ENCODE measurements at places on chromosomes 5 and 9. TPM values are rescaled to one million over a fixed set of nuclear protein-coding genes. Genes with fewer than 3 reads are reported as not detected.

DNA sequence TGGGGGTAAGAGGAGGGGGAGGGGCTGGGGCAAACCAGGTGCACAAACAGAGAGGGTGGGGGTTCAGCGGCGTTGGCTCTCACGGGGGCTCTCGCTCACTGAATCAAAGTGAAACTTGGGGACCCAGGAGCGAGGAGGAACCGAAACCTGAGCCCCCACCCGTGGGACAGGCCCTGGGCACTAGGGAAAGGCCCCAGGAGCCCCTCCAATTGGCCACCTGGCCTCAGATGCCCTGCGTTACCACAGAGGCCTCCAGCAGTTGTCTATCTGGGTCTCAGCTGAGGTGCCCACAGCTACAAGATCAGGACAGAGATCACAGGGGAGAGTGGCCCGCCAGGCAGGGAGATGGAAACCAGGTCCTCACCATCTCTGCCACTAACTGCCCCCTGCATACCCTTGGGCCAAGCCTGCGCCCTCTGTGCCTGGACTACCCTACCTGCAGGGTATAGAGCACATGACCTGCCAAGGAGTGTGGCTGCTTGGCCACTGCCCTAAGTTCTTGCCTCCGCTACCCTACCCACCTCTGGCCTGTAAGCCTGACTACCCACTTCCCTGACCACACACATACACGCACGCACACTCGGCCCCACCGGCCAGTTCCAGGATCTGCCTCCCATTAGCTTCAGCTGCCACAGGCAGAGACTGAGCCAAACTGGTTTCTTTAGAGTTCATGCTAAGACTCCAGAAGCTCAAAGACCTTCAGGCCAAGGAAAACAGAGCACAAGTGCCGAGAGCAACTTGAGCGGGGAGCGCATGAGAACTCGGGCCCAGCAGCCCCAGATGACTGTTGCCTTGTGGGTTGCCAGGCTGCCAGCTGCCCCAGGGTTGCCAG lies 39.9 kb downstream of the PAX5 start:
- H3K27me3 ChIP-seq, result peaks cover 2% of the 10 kb centered on the region
- no peak overlapping the region for H3K27ac ChIP-seq
- no peak overlapping the region for H3K4me3 ChIP-seq
- H3K4me1 ChIP-seq, result no peaks in the 10 kb centered on the region
- no peak for DNase-seq
- no peaks in the 10 kb centered on the region for H3K36me3 ChIP-seq

- DNase-seq, result no peak
- H3K27ac ChIP-seq, result no peak overlapping the region
- no peaks in the 10 kb centered on the region for H3K36me3 ChIP-seq
- no peak overlapping the region for H3K4me3 ChIP-seq
- H3K27me3 ChIP-seq, result no peaks in the 10 kb centered on the region
Observed at GRCh38 chr5:55773057-55773456, 35.2 kb downstream of the DDX4 start.

DNA sequence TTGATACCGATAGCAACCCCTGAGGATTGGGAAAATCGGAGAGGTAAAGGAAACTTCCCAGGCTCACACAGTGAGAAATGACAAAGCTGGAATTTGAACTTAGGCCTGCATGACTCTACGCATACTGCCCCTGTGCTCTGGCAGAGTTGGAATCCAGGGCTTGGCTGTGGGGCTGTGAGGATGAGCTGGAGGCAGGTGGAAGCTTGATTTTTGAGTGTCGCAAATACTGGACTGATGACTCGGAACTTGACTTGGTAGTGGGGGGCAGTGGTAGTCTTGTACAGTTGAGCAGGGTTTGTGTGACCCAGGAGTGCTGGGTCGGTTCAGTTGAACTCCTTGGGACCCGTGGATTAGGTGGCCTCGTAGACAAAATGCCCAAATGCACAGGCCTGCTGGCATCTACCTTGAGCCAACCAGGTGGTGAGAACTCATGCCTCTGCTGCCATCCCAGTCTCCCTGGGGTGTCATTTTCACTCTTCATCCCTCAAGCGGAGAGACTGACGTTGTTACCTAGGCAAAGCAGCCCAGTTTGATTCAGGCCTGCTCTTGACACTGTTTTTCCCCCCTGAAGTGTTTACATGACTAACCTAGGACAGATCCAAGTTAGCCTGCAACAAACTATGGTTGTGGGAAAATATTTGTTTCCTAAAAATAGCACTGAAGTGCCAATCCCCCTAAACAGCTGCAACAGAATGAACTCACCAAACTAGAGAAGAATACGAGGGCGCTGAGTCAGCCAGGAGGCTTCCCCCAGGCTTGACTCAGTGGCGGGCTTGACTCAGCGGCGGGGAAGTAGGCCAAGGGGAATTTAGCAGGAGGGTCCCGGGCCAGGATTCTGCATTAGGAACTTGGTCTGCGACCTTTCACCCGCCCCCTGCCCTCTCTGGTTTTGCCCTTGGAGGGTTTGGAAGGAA lies 45.7 kb upstream of the ORM1 start:
- no peaks in the 10 kb centered on the region for H3K36me3 ChIP-seq
- no peak for DNase-seq
- H3K4me3 ChIP-seq, result no peak overlapping the region
- H3K27ac ChIP-seq, result no peak overlapping the region
- H3K4me1 ChIP-seq, result no peaks in the 10 kb centered on the region

- no peaks in the 10 kb centered on the region for H3K36me3 ChIP-seq
- peak overlapping the region; percentile 96 for H3K27ac ChIP-seq
- peak overlapping the region; percentile 66 for H3K4me3 ChIP-seq
- peaks cover 15% of the 10 kb centered on the region for H3K4me1 ChIP-seq
Observed at GRCh38 chr9:129174724-129175514, 3.1 kb downstream of the IER5L start.

The S100Z gene
- not detected for total RNA-seq

- no peaks in the 10 kb centered on the region for H3K27me3 ChIP-seq
- no peak overlapping the region for H3K4me3 ChIP-seq
- H3K36me3 ChIP-seq, result no peaks in the 10 kb centered on the region
- no peak overlapping the region for H3K27ac ChIP-seq
Observed at GRCh38 chr5:15209053-15209762, 290.8 kb upstream of the FBXL7 start.

The RORB gene
- 1.4 TPM for total RNA-seq

- DNase-seq, result no peak
- no peak overlapping the region for H3K27ac ChIP-seq
- no peaks in the 10 kb centered on the region for H3K27me3 ChIP-seq
- H3K4me3 ChIP-seq, result no peak overlapping the region
- no peaks in the 10 kb centered on the region for H3K4me1 ChIP-seq
Observed at GRCh38 chr5:55356896-55357295, 49.1 kb downstream of the MTREX start.

DNA sequence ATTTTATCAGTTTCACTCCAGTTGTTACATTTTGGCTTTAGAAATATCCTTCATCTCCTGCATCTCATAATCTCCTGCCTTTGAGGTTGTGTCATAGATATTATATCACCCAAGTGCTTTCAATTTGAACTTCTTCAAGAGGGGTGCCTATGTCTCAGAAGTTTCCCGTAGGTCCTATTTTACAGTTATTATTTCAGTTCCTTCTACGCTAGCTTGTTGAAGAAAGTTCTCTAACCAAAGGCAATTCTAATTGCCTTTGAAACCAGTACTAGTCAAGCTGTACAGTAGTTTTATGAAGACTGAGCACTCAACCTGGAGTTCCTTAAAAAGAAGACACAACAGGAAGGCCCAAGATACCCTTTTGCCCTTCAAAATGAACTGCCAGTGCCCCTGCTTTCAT lies 116.4 kb downstream of the ZCCHC7 start:
- H3K4me1 ChIP-seq, result no peaks in the 10 kb centered on the region
- H3K4me3 ChIP-seq, result no peak overlapping the region
- H3K27ac ChIP-seq, result no peak overlapping the region
- H3K27me3 ChIP-seq, result no peaks in the 10 kb centered on the region
- no peaks in the 10 kb centered on the region for H3K36me3 ChIP-seq

The KLF9 gene
- total RNA-seq, result 129 TPM

- no peak overlapping the region for H3K4me3 ChIP-seq
- no peak for DNase-seq
- no peaks in the 10 kb centered on the region for H3K4me1 ChIP-seq
- H3K36me3 ChIP-seq, result no peaks in the 10 kb centered on the region
- H3K27me3 ChIP-seq, result no peaks in the 10 kb centered on the region
- H3K27ac ChIP-seq, result no peak overlapping the region
Observed at GRCh38 chr5:9743507-9743906, 113.4 kb upstream of the TAS2R1 start.

The SLC6A19 gene
- 0.09 TPM for total RNA-seq

DNA sequence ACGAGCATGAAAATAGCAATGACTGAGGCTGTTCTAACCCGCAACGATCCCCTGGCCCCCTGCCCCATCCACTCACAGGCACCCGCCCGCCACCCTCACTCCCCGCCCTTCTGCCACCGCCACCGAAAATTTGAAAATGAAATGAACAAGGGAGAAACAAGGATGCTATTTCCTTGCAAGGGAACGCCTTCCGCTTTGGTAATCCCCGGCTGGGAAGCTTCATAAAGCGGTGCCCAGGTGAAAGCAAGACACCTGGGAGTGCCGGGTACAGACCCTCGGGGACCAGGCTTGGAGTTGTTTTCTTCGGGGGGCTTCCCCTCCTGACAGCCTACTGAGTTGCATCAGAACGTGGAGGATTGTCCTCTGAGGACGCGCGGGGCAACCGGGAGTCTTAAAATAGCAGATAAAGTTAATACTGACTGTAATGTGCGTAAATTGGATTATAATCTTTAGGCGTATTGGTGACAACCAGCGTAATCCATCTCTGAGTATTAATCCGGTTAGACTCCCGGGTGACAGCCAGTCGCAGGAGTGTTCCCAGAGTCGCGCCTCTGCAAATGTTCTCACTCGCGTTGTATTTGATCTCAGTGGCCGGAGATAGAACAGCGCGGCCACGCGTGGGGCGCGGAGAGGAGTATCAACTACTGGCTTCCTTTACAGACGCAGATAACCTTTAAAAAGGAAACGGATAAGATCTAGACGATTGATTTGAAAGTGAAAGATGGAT lies 885 bp upstream of the MLLT3 start:
- peak; percentile 21 for DNase-seq
- peak overlapping the region; percentile 80 for H3K4me3 ChIP-seq
- no peaks in the 10 kb centered on the region for H3K27me3 ChIP-seq
- H3K4me1 ChIP-seq, result peaks cover 2% of the 10 kb centered on the region
- no peaks in the 10 kb centered on the region for H3K36me3 ChIP-seq

GRCh38 chr5:110267714-110268113 lies 458.8 kb downstream of the TMEM232 start:
- DNase-seq, result no peak
- no peak overlapping the region for H3K27ac ChIP-seq
- no peaks in the 10 kb centered on the region for H3K36me3 ChIP-seq

- H3K4me3 ChIP-seq, result no peak overlapping the region
- no peaks in the 10 kb centered on the region for H3K4me1 ChIP-seq
- H3K27me3 ChIP-seq, result no peaks in the 10 kb centered on the region
- H3K27ac ChIP-seq, result no peak overlapping the region
Observed at GRCh38 chr5:139263536-139263935, 30.0 kb upstream of the MATR3 start.

DNA sequence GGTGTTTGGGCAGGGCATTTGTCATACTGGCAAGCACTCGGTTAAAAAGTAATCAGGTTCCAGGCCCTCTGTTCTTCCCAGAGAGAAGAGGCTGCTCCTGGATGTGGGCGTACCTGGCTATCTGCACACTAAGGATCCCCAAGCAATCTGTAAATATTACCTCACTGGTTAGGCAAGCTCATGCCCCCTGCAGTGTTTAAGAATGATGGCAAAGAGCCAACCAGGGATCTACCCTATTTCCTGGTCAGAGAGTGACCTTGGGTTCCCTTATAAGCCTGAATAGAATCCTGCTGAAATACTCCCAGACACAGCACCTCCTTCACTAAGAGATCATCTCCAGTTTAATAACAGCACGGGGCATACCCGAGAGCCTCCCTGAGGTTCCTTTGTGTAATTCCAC lies 181.2 kb downstream of the PIK3R1 start:
- no peaks in the 10 kb centered on the region for H3K27me3 ChIP-seq
- no peak overlapping the region for H3K4me3 ChIP-seq
- no peak for DNase-seq
- no peaks in the 10 kb centered on the region for H3K4me1 ChIP-seq

DNA sequence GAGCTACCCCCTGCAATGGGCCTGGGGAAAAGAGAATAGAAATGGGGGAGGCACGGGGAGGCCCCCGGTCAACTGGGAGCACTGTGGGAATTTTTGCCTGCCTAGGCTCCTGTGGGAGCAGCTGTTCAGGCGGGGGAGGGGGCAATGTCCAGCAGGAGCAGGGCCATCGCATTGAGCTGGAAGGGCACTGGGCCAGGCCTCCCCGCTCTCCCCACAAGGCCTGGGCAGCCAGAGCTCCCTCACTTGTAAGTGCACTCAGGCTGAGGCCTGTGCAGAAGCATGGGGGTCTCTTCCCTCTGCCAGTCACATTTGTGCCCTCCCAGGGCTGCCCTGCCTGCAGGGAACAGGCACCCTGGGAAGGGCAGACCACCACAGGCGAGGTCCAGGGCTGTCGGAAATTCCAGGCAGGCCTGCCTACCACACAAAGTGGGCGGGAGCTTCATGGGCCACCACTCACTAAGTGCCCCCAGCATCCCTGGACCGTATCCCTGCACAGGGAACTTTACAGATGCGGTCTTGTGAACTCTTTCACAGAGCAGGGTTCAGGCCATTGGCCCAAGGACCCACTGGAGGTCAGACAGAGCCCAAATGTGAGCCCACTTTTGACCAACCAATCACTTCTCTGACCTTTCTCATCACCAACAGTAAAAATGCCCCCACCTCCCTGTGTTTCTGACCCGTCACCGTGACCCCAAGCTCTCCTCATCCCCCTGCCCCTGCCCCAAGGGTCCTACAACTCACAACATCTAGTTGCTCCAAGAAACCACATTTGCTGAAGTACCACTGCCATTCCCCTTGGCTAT lies 1.0 kb upstream of the CFAP157 start:
- no peaks in the 10 kb centered on the region for H3K36me3 ChIP-seq
- no peaks in the 10 kb centered on the region for H3K27me3 ChIP-seq
- H3K27ac ChIP-seq, result no peak overlapping the region
- no peaks in the 10 kb centered on the region for H3K4me1 ChIP-seq
- DNase-seq, result no peak

- no peaks in the 10 kb centered on the region for H3K27me3 ChIP-seq
- H3K4me1 ChIP-seq, result no peaks in the 10 kb centered on the region
- H3K4me3 ChIP-seq, result no peak overlapping the region
- H3K36me3 ChIP-seq, result no peaks in the 10 kb centered on the region
- no peak overlapping the region for H3K27ac ChIP-seq
Observed at GRCh38 chr5:160468363-160468975, 46.8 kb downstream of the PTTG1 start.

- no peak overlapping the region for H3K4me3 ChIP-seq
- no peaks in the 10 kb centered on the region for H3K4me1 ChIP-seq
- no peak overlapping the region for H3K27ac ChIP-seq
- H3K27me3 ChIP-seq, result no peaks in the 10 kb centered on the region
- DNase-seq, result no peak
Observed at GRCh38 chr9:28120184-28120583, 546.9 kb upstream of the C9orf72 start.

DNA sequence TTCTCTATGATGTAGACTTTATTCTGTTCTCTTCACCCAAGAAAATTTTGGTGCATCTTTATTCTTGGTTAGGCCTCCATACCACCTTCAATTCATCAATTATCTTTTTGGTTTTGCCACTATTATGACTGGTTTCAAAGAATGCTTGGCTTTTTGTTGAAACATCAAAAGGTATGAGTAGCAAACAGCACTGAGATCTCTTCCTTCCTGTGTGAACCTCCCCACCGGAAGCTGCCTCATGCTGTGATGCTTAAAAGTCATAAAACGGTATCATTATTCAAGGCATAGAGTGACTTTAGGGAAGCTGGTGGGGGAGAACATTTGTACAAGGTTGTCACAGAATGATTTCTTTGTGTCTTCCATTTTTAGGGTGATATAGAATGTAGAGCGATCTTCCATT lies 70.6 kb downstream of the IQGAP2 start:
- H3K27me3 ChIP-seq, result no peaks in the 10 kb centered on the region
- no peak overlapping the region for H3K27ac ChIP-seq
- no peak overlapping the region for H3K4me3 ChIP-seq
- no peak for DNase-seq
- H3K36me3 ChIP-seq, result no peaks in the 10 kb centered on the region

Measured in prostate gland (tissue), 2 donors.